ENCODE measurements at places on chromosomes 3 and 15.

GRCh38 chr3:12985148-12985547 is 88.1 kb downstream of the IQSEC1 start:
- DNase-seq, result no peak

DNA sequence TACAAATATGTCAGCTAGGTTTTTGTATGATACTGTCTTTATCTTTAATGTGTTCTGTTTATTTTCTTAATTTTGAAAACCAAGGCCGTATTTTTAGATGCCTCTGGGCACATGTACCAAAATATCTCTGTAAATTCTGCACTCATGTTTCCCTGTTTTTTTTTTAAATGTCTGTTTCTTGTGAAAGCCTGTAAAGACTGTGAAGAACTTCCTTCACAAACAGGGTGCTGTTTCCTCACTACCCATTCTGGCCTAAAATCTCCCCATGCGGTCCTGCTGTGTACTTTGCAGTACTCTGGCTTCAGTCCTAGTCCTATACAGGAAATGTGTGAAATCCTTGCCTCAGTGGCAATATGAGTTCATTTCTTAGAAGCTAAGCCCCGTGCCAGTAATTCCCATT is 133.4 kb upstream of the ZBTB20 start:
- no peak for DNase-seq

DNA sequence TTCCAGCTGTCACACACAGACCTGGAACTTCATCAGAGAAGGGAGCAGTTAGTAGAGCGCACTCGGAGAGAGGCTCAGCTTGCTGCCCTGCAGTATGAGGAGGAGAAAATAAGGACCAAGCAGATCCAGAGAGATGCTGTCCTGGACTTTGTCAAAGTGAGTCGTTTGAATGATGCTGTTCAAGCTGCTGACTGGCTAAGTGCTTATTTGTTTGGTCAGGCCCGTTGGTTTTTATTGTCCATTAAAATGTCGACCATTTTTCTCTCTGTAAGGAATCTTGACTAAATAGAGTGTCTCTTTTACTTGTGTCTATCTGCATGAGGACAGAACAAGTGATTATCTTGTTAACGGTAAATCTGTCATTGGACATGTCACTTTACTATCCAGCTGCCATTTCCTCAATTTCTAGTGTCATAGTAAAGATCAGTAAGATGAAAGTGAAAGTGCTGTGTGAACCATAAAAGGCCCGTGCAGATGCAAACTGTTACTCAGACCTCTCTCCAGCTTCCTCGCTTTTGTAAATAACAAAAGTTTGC is 56.9 kb downstream of the LRCH3 start:
- no peak for DNase-seq

GRCh38 chr3:184144505-184144904 is 9.3 kb downstream of the EIF2B5 start:
- no peak for DNase-seq

GRCh38 chr3:103134023-103134724 is 699.4 kb downstream of the ZPLD1 start:
- DNase-seq, result no peak

- no peak for DNase-seq
Observed at GRCh38 chr3:31043184-31043819, 148.8 kb upstream of the GADL1 start.

DNA sequence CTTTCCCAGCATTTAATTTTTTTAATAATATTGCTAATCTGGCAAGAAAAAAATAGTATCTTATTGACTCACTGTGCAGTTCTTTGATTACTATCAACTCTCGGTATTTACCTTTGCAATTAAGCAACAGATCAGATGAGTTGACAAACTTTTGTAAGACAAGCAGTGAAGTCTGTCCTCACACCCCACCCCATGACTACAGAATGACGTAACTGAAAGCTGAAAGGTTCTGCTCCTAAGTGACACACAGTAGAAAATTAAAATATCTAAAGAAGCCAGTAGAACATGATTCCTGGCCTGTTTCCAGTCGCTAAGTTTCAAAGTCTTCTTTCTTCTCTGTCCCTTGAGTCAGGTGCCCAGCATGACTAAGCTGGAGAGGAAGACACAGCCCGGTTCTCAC is 135.5 kb downstream of the STT3B start:
- no peak for DNase-seq

- no peak for DNase-seq
Observed at GRCh38 chr3:184672977-184673870, 38.6 kb downstream of the MAGEF1 start.

GRCh38 chr15:40320931-40321371 is 2.5 kb upstream of the INAFM2 start:
- peak; percentile 65 for DNase-seq

DNA sequence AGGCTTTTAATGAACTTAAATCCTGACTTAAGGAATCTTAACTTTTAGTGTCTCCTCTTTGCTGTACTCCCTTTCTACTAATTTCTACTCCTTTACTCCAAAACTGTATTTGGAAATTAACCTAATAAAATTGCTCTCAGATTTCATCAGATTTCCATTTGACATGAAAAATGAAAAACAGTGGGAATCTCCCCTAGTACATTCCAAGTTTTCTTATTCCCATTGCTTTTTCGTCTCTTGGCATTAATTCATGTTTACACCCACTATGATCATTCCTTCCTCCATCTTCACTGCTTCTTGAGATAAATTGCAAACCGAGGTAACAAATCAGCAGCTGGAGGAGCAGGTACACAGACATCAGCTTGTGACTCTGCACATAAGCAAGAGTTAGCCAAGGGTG is 208.7 kb downstream of the VGLL3 start:
- no peak for DNase-seq

DNA sequence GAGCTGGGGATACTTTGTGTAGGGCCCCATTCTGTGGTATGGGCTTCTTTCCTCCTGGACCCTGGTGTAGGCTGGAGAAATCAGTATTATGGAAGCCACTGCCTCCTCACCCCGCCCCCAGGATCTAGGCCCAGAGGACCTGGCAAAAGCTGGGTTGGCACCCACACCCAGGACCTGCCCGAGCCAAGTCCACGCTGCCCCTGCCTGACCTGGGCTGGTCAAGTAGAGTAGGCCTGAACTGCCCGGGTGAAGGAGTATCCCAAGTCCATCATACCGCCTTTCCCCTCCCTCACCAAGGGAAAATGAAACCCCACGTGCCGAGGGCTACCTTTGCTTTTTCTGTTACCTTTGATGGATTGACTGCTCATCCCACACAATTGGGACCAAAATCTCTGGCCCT is 37.7 kb upstream of the TRAK1 start:
- DNase-seq, result no peak

GRCh38 chr3:77342688-77343087 is 302.8 kb downstream of the ROBO2 start:
- DNase-seq, result no peak

GRCh38 chr3:186825294-186825821 is 17.2 kb upstream of the ADIPOQ start:
- DNase-seq, result no peak

- DNase-seq, result no peak
Observed at GRCh38 chr15:58322253-58322652, 109.5 kb upstream of the LIPC start.

- DNase-seq, result no peak
Observed at GRCh38 chr3:56923526-56924224, 121.9 kb upstream of the ARHGEF3 start.

DNA sequence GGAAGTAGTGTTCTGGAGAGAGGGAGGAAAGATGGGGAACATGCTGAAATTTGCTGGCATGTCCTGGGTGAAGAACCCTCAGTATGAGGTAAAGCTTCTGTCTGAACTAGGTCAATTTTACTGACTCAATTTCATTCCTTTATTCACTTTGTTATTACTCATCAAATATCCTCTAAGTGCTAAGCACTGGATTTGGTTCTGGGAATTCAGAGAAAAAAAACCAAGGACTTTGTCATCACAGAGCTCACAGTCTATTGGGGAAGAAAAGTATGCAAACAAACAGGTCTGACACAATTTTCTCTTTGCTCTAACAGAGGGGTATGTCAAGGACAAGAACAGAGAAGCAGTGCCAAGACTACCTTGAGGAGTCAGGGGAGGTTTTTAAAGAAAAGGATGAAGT is 68.0 kb downstream of the TFG start:
- no peak for DNase-seq

DNA sequence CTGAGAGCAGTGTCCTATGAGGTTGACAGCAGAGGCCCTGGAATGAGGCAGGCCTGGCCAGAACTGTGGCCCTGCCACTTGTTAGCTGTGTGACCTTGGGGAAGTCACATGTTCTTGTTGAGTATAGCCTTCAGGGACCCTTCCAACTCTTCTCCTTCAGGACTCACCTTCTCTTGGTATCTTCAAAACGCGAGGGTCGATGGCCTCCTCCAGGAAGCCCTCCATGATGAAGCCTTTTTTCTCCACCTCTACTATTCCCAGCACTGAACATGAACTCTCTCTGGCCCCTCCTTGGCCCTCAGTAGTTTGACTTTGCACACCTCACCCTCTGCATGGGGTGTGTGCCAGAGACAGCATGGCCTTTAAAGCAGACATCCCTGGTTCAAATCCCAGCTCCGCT is 195.1 kb upstream of the LINGO1 start:
- no peak for DNase-seq

GRCh38 chr3:45226206-45226915 is at the start of gene TMEM158:
Gene TMEM158, minus strand, starts transcription at chr3:45226287. Its CDS starts 260 bp downstream, at chr3:45226027.
- peak; percentile 20 for DNase-seq

- DNase-seq, result no peak
Observed at GRCh38 chr3:99625237-99625622, 13.2 kb upstream of the COL8A1 start.
